ENCODE measurements at places on chromosomes 2 and 18.

DNA sequence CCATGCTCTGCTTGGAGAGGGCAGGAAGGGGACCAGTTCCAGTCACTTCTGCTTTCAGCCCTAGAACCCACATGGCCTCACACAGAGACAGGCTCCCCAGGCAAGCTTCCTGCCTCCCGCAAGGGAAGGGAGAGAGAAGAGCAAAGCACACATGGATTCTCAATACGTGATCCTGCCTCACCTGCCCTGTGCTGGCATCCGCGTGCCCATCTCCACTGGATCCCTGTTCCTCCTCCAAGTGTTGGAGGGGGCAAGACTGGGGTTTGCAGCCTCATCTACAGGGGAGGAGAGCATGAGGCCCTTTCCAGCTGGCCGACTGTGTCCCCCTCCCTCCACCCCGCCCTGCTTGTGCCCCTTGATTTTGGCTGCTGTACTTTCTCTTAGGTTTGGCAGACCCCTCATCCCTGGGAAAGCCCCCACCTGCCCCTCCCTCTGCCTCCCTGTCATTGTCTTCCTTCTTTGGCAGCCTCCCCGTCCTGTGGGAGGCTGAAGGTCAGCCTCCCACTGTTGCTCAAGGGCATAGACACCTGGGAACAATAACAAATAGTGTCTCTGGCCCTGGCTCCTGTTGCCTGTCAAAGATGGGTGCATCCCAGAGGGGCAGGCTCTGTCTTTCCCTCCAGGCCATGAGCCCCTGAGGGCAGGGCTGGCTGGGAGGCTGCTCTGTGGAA lies 22.7 kb downstream of the KCNF1 start:
- no peak for DNase-seq

DNA sequence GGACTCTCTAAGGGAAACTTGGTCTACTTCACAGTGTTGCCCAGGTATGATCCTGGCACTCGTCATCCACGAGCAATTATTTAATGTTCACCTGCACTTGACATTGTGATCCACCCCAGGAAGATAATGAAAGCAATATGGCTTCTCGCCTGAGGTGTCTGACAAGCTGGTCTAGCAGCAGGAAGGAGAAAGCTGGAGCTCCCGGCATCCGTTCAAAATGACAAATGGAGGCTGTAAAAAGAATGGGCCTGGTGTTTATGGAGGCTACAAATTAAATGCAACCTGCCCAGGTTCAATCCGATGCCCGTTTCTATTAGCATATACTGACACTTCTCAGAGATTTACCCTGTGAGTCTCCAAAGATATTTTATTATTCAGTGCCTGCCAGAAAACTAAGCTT lies 317.6 kb downstream of the CTNNA2 start:
- no peak for DNase-seq

- DNase-seq = peak; percentile 13
Measured at GRCh38 chr18:62126737-62127136, 60.1 kb downstream of the PIGN start.

- no peak for DNase-seq
Measured at GRCh38 chr2:202418511-202418910, 42.4 kb downstream of the BMPR2 start.

DNA sequence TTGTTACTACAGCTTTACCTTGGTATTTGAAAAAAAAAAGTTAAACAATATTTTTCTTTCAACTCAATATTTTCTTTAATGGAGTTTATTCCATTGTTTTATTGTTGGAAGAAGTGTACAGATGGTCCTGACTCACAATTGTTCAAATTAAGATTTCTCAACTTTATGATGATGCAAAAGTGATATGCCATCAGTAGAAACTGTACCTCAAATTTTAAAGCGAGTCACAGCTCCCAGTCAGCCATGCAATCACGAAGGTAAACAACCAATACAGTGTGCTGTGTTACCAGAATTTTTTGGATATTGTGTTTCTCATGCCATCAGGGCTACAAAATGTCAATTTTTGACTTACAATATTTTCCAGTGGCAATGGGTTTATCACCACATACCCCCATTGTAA lies 54.0 kb upstream of the COL5A2 start:
- peak; percentile 74 for DNase-seq

- DNase-seq = no peak
Measured at GRCh38 chr2:149465873-149466272, 121.7 kb downstream of the MMADHC start.

GRCh38 chr2:1321321-1321720 lies 91.9 kb upstream of the TPO start:
- DNase-seq = no peak
